ENCODE measurements at places on chromosomes 6 and 20.
A peak's percentile ranks its signal among the peaks of the same experiment; 100 is the strongest.

GRCh38 chr6:35096129-35096862 lies 44.8 kb downstream of the TCP11 start:
- no peak for DNase-seq

DNA sequence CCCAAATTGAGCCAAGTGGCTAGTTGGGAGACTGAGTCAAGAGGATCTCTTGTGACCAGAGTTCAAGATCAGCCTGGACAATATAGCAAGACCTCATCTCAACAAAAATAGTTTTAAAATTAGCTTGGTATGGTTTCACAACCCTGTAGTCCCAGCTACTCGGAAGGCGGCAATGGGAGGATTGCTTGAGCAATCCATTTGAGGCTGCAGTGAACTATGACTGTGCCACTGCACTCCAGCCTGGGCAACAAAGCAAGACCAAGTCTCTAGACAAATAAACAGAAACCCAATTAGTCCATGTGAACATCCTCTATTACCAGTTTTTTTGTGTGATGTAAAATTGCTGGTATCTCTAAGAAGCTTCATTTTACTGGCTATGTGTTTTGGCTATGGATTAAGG lies 106.2 kb downstream of the TULP4 start:
- no peak for DNase-seq

- DNase-seq = no peak
Observed at GRCh38 chr20:56829788-56830385, 200.8 kb downstream of the TFAP2C start.

GRCh38 chr6:108562503-108562993 lies 1.8 kb downstream of the FOXO3 start:
- peak; percentile 92 for DNase-seq

GRCh38 chr6:10655508-10656055 lies 38.8 kb downstream of the C6orf52 start:
- no peak for DNase-seq
